ENCODE measurements at places on chromosomes 1 and 21.

DNA sequence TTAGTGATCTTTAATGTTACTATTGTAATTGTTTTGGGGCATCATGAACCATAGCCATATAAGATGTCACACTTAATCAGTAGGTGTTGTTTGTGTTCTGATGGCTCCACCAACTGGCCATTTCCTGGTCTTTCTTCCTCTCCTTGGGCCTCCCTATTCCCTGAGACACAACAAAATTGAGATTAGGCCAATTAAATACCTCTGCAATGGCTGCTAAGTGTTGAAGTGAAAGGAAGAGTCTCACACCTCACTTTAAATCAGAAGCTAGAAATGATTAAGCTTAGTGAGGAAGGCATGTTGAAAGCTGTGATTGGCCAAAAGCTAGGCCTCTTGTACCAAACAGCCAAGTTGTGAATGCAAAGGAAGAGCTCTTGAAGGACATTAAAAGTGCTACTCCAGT lies 30.7 kb downstream of the PPP2R5A start:
- no peak for DNase-seq

DNA sequence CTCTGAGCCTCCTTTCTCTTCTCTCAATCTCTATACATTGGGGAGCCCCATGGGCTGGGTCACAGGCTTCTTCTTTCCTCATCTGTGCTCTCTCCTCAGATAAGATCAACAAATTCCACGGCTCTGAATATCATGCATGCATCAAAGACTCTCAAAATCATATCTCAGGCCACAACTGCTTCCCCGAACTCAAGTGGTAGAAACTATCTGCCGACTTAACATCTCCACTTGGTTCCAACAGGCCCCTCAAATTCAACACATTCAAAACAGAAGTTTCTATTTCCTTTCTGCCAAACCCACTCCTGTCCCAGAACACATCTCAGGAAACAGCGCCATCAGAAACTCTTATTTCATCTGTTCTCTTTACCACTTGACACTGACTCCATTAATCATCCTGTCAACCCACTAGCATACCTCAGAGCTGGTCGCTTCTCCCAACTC lies 16.7 kb downstream of the DDX59 start:
- DNase-seq, result no peak

DNA sequence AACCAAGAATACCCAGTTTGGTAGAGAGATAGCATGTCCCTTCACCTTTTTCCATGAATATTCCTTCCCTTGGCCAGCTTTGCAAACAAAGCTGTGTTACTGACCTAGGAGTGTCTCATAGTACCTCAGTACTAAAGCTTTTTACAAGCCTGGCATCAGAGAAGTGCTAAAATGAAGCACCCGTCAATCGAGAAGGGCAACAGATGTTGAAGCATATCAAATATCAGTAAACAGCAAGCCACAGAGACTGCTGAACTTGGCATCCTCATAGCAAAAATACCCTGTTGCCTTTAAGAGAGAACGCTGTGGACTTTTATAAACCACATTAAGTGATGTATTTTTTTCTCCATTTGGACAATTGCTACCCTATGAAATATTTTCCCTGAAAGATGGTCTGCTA lies 128.6 kb upstream of the HOOK1 start:
- no peak for DNase-seq

GRCh38 chr1:230186003-230186863 lies 119.2 kb downstream of the GALNT2 start:
- no peak for DNase-seq

DNA sequence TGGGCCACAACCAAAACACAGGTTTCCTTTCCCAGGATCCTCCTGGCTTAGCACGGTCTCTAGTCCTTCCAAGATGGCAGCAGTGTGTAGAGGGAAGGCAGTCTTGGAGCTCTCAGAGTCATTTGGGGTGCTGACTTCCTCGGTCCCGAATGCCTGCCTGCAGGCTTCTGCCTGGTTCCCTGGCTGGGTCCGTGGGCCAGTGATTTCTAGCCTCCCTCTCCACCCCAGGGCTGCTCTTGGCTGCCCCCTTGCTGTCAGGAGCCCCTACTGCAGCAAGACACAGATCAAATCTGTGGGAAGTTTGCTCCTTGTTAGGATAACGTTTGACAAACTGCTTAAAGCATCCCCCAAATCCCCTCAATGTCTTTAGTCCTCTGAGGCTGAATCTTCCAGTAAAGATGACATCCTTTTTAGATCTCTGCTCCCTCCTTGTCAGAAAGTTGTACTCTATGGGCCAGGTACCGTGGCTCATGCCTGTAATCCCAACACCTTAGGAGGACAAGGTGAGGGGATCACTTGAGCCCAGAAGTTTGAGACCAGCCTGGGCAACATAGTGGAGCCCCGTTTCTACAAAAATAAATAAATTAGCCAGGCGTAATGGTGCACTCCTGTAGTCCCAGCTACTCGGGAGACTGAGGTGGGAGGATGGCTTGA lies 272.5 kb downstream of the RRAGC start:
- DNase-seq, result peak; percentile 10

- DNase-seq, result no peak
These were observed 111.6 kb upstream of the ERRFI1 start for GRCh38 chr1:8137481-8138244.

- no peak for DNase-seq
These were observed 59.9 kb downstream of the WARS2 start for GRCh38 chr1:119080586-119080985.

DNA sequence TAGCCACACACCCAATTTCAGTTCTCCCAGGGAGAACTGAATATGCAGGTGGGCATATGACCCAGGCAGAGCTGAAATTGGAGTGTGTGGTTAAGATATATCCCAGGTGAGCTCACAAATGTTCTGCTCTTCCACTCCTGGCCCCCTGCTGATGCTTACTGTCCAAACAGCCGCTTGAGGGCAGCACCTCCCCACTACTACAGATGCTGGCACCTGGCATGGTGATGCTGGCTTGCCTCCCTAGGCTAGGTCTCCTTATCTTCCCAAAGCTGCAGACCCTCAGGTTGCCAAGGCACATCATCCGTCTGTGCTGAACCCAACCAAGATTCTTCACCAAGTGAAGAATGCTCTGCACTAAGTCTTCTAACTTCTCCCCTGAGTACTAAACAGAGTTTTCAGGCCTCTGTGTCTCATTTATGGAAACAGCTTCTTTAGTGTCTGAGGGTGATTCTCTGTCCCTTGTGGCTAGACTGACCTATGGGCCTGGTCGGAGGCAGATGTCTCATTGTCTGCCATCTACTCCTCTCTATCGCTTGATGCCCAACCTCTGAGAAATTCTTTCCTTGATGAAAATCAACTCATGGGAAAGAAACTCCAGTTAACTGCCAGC lies 27.2 kb downstream of the XCL1 start:
- peak; percentile 38 for DNase-seq

DNA sequence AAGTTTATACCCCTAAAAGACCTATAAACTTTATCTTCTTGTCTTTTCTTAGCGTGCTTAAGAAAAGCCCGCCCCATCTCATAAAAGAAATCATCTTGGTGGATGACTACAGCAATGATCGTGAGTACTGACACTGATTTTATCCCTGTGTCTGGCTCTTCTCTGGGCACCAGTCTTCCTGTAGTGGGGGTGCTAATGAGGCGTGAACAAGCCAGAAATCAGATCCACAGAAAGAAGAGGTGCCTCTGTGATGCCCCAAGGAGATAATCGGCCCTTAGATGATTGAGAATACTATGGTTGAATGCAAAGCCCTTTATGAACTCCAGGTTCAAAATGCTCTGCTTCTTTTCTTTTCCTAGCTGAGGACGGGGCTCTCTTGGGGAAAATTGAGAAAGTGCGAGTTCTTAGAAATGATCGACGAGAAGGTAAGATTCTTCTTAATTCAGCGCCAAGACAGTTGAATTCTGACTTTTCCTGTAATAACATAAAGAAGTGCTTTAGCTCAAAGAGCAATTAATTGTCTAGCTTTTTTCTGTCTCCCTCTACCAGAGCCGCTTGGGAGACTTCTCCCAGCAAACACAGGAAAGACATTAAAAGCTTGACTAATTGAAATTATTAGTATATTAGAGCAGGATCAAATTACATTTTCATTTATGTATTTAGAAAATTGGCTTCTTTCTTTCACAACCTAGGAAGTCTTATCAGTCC lies 169.4 kb downstream of the GALNT2 start:
- no peak for DNase-seq

DNA sequence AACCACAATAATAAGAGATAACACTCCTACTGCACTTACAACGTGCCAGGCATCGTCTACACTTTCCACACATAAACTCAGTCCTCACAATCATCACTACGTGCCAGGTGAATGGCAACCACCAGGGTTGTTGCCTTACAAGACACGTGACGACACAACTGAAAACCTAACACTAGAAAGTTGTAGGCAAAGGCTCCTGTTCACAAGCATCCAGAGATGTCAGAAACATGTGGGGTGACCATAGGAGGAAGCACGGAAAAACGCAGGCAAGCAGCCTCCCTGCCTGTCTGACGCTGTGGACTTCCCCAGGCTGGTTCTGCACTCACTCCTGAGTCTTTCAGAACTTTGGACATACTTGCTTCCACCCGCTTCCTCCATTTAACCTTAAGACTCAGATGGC lies 7.0 kb downstream of the CAPZB start:
- no peak for DNase-seq

GRCh38 chr1:39980555-39981313 lies 25.8 kb downstream of the MFSD2A start:
- no peak for DNase-seq

- no peak for DNase-seq
These were observed 167.6 kb upstream of the ADAMTS5 start for GRCh38 chr21:27134516-27134915.

- no peak for DNase-seq
These were observed 8.4 kb upstream of the SNX7 start for GRCh38 chr1:98653123-98653522.

DNA sequence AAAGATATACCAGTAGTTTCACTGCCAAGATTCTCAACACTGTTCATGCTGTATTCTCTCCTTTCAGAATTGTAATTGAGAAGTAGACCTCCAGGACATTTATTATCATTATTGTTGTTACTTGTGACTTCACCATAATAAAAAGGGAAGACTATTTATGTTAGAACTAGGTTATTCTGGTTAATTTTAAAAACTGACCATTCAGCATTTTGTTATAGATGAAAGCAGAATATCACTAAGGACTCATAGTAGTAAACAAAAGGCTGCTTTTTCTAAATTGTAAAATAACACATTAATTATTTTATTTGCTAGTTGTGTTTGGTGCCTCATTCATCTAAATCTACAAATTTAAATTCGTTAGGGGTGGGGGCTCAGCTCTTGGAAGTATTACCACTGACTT lies 210.4 kb downstream of the PATJ start:
- no peak for DNase-seq

GRCh38 chr1:180631194-180631765 lies 542 bp upstream of the XPR1 start:
- DNase-seq, result no peak

- no peak for DNase-seq
These were observed 14.2 kb upstream of the AMIGO1 start for GRCh38 chr1:109523706-109524105.

DNA sequence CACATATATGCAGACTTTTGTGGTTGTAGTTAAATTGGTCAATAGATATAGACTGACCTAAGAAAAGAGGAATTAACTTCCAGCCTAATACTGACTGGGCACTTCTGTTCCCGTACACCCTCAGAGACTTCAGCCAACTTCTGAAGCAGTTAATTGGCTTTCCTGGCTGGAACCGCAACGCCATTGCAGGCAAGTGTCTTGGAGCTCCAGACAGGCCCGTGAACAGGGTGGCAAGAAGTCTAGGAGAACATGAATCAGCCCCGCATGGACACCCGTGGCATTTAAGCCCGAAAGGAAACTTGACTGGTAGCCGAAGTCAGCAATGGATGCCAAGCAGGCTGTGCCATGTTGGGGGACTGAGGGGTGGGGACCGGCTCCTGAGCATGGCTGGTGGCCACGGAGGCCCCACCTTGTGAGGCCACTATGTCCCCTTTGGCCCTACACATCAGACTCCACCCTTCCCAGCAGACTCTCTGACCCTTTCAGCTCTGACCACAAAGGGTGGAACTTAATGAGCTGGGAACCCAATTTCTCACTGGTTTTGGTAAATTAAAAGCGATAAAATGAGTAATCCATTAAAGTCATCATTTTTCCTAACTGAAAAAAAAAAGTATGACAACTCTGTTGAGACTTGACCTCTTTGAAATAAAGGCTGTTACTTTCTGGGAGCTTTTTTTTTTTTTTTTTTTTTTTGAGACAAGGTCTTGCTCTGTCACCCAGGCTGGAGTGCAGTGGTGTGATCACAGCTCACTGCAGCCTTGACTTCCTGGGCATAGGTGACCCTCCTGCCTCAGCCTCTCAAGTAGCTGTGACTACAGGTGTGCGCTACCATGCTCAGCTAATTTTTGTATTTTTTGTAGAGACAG lies 54.1 kb downstream of the RUNX1 start:
- no peak for DNase-seq

DNA sequence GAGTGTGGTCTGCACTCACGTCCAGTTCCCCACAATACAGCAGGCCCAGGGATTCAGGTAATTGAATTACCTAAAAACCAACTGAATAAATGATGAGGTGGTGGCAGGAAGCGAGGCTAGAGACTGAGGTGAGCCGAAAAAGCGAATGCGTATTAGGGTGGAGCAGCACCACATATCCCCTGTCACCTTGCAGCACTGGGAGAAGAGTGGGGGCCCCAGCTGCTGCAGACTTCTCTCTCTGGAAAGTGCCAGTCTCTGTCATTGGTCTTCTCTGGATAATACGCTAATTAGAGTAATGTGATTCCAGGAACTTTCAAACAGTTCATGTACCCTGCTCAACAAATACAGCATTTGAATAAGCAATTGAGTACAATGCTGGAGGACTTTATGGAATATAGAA lies 199.0 kb downstream of the RPS6KC1 start:
- DNase-seq, result no peak

- DNase-seq, result no peak
These were observed 11.5 kb upstream of the A3GALT2 start for GRCh38 chr1:33332357-33332789.

DNA sequence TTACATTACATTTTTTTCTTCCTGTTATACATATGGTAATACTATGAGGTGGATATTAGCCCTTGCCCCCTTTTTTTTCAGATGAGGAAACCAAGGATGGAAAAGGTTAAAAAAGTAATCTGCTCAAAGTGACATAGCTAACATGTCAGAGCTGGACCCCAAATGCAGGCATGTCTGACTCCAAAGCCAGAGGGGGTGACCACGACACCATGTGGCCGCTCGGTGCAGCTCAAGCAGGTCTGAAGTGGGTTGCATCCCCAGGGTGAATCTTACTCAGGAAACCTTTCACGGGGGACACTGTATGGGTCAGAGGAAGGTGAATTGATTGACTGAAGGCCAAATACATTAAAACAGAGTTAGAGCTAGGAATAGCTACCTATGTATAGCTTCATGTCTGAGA lies 34.8 kb downstream of the CD34 start:
- DNase-seq, result no peak
